ENCODE measurements at places on chromosomes 7 and 10. TPM values are rescaled to one million over a fixed set of nuclear protein-coding genes. Genes with fewer than 3 reads are reported as not detected.

Gene CPN1
- total RNA-seq, result not detected

Gene ANKRD7
- not detected for total RNA-seq

Gene SNCG
- not detected for total RNA-seq

Gene ERVW-1
- not detected for total RNA-seq

Gene EN2
- not detected for total RNA-seq

Gene PLEKHS1
- not detected for total RNA-seq

Gene GPRIN2
- not detected for total RNA-seq

Gene RBM20
- 1.7 TPM for total RNA-seq

Gene A1CF
- not detected for total RNA-seq

Gene GPR85
- total RNA-seq, result not detected

Gene GPR15LG
- total RNA-seq, result not detected

Gene CUZD1
- 0.43 TPM for total RNA-seq

Gene ATOH7
- total RNA-seq, result not detected

Gene ENTPD1
- 0.69 TPM for total RNA-seq

Gene HERC4
- 29.2 TPM for total RNA-seq

Gene NEUROG3
- total RNA-seq, result not detected

Gene GFRA1
- total RNA-seq, result not detected

Gene DYNC1I1
- total RNA-seq, result not detected

Gene LRRC18
- total RNA-seq, result not detected

Gene CPED1
- not detected for total RNA-seq

Gene TLX1
- not detected for total RNA-seq

Gene EBF3
- total RNA-seq, result not detected

Gene SDK1
- total RNA-seq, result 0.36 TPM

Gene GNAT3
- total RNA-seq, result not detected

Gene TMEM236
- total RNA-seq, result not detected

Gene CYP26C1
- not detected for total RNA-seq

Gene ZNF680
- 6.8 TPM for total RNA-seq

Gene BHLHA15
- total RNA-seq, result not detected

Gene NME8
- not detected for total RNA-seq

Gene LIPK
- total RNA-seq, result not detected

Gene RNF32
- total RNA-seq, result 0.33 TPM
